ENCODE measurements at places on chromosomes 2 and 18.

DNA sequence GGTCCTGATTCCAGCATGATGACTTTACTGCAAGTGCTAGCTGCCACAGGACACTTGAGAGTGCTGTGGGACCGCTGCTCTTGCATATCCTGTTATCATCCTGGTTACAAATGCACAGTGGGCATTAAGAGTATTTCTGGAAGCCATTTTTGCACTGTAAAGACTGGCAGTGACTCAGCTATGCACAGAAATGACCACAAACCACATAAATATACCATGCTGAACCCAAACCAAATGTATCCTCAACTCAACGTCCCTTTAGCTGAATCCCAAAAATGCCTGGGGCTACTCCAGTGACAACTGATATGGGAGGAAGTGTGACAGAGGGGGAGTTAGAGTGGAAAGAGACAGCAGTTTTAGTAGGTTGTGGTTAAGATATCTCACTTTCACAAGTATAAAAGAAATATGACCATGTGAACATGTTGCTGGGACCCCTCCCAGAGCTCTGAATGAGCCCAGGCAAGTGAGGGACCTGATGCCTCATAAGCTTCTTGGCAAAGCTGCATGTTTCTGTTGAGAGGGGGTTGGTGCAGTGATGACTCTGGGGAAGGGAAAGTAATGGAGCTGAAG lies 37.3 kb downstream of the RHBDD1 start:
- DNase-seq: peak; percentile 65

- peak; percentile 12 for DNase-seq
These were observed 209.5 kb downstream of the DYM start for GRCh38 chr18:49250816-49251388.

DNA sequence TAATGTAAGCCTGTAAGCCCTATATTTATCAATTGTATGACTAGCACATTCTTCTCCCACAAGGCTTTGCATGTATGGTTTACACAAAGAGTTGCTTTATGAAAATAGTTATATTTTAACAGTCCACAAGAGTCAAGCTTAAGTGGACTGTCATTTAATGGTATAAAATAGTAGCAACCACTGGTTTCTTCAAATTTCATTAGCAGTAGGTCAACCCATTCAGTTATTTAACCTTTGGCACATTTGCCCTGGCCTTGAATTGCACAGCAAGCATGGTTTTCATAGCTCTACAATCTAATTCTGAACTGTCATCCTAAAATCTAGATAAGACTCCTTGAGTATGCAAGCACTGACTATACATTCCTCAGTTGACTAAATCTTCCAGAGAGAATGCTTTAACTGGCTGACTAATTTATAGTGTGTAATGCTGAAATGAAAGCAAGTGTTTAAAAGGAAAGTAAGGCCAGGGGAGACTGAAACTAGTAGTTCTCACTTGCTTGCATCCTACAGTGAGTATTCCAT lies 1.8 kb downstream of the DPP4 start:
- DNase-seq: peak; percentile 70

GRCh38 chr2:25312958-25313710 lies 28.6 kb downstream of the DNMT3A start:
- no peak for DNase-seq

DNA sequence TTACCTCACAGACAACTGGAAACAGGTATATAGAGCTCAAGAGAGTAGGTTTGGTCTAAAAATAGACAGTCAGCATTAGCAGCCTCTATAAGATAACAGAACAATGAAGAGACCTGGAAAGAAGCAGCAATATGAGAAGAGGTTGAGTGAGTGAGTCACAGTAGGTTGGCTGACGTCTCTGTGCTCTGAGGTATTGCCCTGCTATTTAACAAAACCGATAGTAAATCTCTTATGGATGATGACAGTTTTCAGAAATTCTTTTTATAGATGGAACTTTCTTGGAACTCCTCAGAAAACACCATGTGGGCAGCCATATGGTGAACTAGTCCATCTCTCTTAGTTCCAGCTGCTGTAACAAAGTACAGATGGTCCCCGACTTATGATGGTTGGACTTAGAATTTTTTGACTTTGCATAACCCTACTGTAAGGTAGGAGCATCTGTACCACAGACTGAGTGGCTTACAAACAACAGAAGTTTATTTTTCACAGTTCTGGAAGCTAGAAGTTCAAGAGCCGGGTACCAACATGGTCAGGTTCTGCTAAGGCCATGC lies 123.5 kb downstream of the MBD2 start:
- DNase-seq: peak; percentile 43

DNA sequence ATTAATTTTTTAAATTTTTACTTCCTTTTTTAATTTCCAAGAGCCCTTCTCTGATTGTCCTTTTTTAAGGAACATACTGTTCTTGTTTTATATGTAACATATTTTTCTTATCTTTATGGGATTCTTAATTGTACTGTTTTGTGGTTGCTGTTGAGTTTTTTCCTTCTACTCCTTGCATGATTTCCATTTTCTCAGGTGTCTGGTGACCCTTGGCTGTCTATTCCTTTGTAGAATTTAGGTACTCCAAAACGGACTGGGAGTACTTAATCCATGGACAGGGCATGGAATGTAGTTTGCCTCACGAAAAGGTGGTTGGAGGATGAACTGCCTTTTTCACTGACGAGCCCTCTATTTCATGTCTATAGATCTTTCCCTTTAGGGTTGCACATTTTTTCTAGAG lies 26.6 kb downstream of the TWSG1 start:
- no peak for DNase-seq

DNA sequence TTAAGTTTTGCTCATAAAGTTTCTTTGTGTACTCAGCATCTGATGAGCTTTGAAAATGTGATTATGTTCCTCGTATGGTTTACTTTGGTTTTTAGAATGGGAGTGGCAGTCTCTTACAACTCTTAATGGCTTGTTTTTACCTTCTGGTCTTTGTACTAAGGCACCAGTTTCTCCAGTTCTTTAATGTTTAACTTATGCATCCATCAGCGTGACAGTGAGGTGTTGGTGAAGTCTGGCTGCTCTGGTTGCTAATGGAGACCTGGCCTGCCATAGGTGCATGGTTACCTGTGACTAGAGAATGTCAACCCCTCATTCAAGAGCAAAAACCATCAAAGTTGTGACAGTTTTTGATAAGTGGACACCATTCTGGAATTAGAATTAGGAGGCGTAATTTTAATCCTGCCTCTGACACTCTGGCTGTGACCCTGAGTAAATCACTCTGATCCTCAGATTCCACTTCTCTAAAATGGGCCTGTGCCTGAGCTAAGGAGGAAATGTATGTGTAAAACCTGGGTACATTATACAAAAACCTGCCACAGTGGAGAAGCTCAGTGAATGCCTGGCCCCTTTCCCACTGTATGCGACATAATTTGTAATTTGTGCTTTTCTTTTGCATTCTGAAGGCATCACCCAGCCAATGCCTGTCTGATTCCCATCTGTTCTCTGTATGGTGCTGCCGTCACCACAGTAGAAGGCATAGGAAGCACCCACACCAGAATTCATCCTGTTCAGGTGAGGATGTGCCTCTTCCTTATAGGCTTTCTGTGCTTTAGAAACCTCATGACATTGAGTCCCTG lies 11.2 kb downstream of the AOX1 start:
- DNase-seq: no peak

DNA sequence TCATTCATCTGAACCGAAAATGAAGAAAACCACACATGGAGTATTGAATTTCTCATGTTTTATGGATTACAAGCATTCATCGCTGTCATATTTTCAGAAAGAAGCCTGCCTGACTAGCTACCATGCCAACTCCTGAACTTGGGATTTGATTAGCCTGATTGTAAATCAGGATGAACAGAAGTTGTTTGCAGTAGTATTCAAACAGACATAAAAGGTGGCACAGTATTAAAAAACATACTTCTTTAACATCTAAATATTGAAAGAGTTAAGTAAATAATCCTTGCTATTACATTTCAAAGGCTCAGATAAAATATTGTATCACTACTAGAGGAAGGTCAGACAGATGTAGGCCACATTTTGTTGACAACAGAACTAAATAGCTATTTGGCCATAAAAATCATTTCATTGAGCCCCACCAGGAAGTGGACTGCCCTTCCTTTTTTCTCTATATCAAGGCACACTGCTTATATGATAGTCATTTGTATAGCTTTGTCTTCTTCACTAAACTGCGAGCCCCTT lies 21.6 kb downstream of the SLC38A11 start:
- DNase-seq: no peak

GRCh38 chr2:49288902-49289700 lies 134.8 kb upstream of the FSHR start:
- no peak for DNase-seq

GRCh38 chr2:227082286-227082685 lies 81.7 kb downstream of the COL4A4 start:
- DNase-seq: peak; percentile 4

GRCh38 chr2:239824866-239825704 lies 200.1 kb downstream of the NDUFA10 start:
- no peak for DNase-seq

DNA sequence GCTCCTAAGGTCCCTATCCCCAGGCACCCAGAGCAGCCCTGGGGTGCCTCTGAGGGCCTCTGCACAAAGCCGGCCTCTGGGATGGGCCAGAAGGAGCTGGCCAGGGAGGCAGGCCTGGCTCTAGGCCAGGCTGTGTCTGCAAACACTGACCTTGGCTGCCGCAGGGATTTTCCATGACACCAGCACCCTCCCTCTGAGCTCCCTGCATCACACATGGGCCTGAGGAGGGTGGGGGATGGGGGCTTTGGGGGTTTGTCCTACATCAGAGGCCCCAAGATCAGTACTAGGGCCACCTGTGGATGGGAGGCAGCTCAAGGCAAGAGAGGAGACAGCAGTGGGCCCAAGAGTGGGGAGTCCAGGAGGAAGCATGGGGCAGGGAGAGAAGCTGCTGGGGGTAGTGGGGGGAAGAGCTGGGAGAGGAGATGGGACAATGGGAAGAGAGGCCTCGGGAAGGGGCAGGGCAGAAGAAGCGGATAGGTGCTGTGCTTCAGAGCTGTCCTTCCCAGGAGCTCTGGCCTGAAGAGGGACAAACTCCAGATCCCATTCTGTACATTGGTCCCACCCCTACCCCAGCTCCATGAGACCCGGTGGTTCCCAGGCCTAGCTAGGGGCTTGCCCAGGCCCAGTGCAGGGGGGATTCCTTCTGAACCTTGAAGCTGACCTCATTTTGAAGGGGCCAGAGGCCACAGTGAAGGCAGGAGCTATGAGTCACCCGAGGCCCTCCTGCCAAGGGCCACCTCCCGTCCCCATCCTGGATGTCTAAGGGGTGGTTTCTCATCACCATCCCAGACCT lies 28.0 kb downstream of the KCNK3 start:
- DNase-seq: peak; percentile 12

- DNase-seq: no peak
These were observed 74.1 kb upstream of the EHBP1 start for GRCh38 chr2:62631160-62632085.

GRCh38 chr2:143937723-143938350 lies 582.1 kb downstream of the ZEB2 start:
- DNase-seq: no peak

GRCh38 chr2:9187620-9188214 lies 18.9 kb upstream of the ASAP2 start:
- DNase-seq: peak; percentile 72

DNA sequence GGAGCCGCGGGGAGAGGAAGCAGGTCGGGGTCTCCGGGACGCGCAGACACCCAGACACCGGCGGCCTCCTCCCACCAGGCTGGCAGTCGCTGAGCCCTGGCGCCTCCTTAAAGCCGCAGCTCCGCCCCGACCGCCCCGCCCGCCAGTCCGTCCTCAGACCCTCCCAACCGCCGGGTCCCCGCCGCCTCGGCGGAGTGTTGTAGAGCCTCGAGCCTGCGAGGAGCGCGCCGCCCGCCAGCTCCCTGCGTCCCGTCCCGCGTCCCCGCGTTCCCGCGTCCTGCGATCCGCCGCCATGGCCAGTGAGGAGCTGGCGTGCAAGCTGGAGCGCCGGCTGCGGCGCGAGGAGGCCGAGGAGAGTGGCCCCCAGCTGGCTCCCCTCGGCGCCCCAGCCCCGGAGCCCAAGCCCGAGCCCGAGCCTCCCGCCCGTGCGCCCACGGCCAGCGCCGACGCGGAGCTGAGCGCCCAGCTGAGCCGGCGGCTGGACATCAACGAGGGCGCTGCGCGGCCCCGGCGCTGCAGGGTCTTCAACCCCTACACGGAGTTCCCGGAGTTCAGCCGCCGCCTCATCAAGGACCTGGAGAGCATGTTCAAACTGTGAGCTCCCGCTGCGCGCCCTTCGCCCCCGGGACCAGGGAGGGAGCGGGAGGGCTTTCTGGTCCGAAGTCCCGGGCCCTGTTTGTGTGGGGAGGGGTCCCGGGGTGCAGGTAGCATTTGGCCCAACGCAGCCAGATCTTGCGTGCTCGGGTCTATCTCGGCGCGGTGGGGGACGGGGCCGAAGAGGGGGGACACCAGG lies at the start of gene EFHD1:
Gene EFHD1 (plus strand): TSS at position 192 of the 793 bp plus-strand sequence. CDS start 101 bp downstream, at position 293.
- DNase-seq: no peak

- no peak for DNase-seq
These were observed 91.0 kb upstream of the DDX18 start for GRCh38 chr2:117723483-117723882.

DNA sequence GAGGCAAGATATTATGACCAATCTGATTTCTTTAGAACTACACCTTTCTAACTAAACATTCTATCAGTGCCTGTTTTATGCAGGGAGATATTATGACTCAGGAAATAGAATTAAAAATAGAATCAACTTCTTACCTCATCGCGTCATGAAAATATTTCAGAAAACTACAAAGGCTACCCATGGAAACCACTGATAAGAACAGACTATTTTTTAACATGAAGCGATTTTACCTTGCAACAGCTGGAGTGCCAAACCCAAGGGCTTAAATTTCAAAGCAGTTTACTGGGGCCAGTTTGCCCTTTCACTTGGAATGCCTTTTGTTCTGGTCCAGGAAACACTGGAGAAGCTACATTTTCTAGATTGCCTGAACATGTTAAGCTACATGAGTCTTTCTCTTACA lies 304.8 kb upstream of the CCDC68 start:
- DNase-seq: no peak

- no peak for DNase-seq
These were observed 75.6 kb downstream of the COA5 start for GRCh38 chr2:98532756-98533155.

DNA sequence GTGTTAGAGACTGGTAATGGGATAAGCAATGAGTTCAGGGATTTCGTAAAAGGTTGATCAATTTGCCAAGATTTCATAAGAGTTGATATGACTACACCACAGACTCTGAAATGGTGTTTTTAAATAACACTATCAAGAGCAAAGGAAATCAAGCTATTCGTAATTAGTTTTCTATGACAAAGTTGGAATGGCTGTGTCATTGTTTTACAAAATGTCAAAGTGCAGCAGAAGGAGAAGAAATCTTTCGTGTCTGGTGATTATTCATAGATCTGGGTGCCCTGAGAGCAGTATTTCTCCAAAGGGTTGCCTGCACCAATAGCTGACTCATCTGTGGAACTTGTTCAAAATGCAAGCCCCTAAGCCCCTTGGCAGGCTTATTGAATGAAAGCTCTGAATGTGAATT lies 70.1 kb downstream of the NABP1 start:
- no peak for DNase-seq
